Stromal cell of bone marrow (primary cell): ENCODE measurements at places on chromosomes 4 and X.

GRCh38 chr4:89939546-89939945, 44.9 kb downstream of the MMRN1 start:
- no peak for DNase-seq

GRCh38 chr4:11765849-11766453, 337.3 kb upstream of the HS3ST1 start:
- DNase-seq, result no peak

GRCh38 chr4:8290701-8290970, 21.1 kb downstream of the HTRA3 start:
- DNase-seq, result no peak

DNA sequence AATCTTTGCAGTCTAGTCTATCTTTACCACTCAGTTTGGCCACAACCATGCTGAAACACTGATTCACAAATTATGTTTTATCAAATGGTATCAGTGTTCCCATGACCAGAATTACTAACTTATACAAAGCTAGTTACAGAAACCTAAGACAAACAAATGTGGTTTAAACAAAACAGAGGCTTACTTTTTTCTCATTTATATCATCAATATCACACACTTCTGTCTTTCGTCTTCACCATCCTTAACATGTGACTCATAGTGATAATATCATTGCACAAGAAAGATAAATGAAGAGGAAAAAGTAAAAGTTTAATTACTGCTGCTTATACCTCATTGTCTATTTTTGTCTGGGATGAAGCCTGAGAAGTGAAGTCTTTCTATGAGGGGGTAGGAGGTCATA, 406.6 kb downstream of the PCDH10 start:
- DNase-seq, result no peak

DNA sequence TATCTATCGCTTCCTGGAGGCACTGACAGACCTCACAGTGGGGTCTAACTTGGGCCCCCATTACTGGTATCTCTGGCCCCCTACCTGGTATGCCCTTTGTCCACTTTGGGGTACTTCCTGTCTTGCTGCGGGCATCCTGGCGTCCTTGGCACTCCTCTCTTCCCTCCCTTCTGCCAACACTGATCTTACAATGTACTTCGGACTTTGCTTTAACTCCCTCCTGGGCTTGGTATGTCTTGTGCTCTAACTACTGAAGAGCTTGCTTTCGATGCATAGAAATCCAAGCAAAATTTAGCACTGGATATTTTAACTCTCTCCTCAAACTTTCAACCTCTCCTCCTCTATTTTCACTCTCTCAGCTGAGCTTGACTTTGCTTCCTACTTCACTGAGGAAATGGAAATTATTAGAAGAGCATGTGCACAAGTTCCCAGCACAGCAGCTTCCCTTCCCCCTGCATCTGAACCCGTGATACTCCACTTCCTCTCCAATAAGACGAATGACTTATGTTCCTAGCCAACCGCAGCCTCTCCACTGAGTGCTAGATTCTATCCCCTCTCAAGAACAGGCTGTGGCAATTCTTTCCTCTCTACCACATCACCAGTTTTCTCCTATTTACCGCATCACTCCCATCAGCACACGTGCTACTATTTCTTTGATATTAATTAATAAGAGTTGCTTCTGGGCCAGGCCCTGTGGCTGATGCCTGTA, 52.9 kb downstream of the SUPT20HL2 start:
- peak; percentile 50 for DNase-seq

DNA sequence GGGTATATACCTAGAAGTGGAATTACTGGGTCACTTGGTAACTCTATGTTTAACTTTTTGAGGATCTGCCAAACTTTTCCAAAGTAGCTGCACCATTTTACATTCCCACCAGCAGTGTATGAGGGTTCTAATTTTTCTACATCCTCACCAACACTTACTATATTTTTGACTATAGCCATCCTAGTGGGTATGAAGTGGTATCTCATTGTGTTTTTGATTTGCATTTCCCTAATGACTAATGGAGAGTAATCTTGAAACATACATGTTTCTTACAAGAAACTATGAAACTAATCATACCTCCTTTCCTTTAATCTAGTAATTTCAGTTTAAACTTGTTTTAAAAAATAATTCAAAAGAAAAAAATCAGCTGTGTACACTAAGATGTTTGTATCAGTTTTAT, 17.9 kb downstream of the BCLAF3 start:
- DNase-seq, result no peak

GRCh38 chrX:104195013-104195412, 28.8 kb downstream of the FAM199X start:
- no peak for DNase-seq

DNA sequence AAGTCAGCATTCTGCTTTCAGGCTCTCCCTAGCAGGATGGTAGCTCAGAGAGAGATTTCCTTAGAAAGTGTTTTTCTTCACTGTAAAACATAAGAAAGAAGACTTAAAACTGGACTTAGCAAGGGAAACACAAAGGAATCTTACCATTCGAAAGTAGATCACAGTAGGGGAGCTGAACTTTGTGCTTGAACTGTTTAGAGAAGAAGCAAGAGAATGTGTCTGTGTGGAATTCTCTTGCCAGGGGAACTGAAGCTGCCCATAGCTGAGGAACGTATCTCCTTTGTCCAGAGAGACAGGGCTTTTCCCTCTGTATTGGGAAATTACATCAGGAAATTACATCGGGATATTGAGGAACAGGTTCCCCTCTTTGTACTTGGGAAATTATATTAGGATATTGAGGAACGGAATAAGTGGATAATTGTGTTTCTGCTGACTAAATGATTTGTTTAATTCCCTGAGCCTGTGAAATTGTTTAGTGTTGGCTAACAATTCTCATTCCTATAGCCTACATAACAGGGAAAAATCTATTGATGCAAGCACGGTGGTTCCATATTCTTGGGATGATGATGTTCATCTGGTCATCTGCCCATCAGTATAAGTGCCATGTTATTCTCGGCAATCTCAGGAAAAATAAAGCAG, 21.2 kb downstream of the SRD5A3 start:
- DNase-seq, result no peak

- DNase-seq, result no peak
Observed at GRCh38 chr4:124144238-124144654, 568.3 kb downstream of the ANKRD50 start.

- DNase-seq, result no peak
Observed at GRCh38 chrX:113833096-113834055, 750.5 kb upstream of the HTR2C start.
